CD8-positive, alpha-beta memory T cell (primary cell): ENCODE measurements at places on chromosomes 11 and 22.

- no peak for DNase-seq
Measured at GRCh38 chr11:70694371-70694770, 296.0 kb downstream of the CTTN start.

DNA sequence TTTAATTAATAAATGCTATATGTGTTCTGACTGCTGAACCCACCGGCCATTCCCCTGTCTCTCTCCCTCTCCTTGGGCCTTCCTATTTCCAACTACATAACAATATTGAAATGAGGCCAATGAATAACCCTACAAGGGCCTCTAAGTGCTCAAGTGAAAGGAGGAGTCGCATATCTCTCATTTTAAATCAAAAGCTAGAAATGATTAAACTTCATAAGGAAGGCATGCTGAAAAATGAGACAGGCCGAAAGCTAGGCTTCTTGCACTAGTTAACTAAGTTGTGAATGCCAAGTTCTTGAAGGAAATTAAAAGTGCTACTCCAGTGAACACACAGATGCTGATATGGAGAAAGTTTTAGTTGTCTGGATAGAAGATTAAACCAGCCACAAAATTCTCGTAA is 109.2 kb downstream of the TSPAN18 start:
- DNase-seq, result no peak

- DNase-seq, result no peak
Measured at GRCh38 chr22:19463491-19464469, 15.2 kb downstream of the UFD1 start.

- peak; percentile 72 for DNase-seq
Measured at GRCh38 chr22:43376765-43377547, 33.8 kb upstream of the SCUBE1 start.

- no peak for DNase-seq
Measured at GRCh38 chr11:765802-766091, 11.5 kb downstream of the GATD1 start.

DNA sequence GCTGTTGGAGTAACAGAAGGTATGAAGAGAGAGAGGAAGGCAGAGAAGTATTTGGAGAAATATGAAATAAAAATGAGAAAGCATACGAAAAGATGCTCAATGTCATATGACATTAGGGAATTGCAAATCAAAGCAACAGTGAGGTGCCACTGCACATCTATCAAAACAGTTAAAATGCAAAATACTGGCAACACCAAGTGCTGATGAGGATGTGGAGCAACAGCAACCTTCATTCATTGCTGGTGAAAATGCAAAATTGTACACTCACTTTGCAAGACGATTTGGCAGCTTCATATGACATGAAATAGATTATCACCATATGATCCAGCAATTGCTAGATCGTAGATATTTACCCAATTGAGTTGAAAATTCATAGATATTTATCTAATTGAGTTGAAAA is 9.4 kb upstream of the SPDYC start:
- no peak for DNase-seq

GRCh38 chr22:33242078-33242477 is 183.9 kb upstream of the SYN3 start:
- DNase-seq, result no peak
